ENCODE measurements at places on chromosomes 7 and 10.

DNA sequence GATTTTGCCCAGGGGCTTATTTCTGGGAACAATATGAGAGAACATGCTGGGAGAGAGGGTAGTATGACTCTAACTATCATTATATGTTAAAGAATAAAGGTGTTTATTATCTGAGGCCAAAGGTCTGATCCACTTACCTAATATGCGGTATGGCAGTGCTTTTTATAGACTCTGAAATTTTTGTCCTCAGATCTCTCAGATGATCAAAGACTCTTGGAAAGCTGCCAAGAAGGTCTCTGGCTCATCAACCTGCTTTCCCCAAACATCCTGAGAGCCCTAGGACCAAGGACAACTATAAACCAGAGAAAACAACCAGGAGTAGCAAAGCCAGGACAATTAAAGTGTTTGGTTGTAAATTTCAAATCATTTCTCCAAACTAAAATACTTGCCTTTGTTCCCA lies 255.7 kb upstream of the LRRN3 start:
- no peak for DNase-seq

DNA sequence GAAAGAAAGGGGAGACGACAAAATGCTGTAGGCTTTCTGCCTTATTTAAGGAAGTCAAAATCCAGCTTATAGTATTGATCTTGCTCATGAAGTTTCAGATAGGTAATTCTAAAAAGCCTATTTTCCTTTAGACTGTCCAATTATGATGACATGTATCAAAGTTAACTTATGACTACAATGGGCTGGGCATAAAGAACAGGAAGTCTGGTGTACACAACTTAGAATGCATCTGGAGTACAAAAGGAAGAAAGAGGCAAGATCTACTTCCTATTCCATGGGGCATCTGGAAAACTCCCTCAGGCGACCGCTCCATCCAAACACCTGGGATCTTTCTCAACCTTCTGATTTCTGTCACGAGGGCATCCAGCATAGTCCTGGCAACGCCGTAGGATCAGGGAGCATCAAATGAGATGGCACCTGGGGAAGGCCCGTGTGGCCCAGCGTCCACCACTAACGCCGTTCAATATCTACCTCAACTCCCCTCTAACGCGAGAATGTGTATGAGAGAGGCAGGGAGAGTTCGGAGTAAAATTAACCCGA lies 512 bp downstream of the FAM24B start:
- DNase-seq: no peak

DNA sequence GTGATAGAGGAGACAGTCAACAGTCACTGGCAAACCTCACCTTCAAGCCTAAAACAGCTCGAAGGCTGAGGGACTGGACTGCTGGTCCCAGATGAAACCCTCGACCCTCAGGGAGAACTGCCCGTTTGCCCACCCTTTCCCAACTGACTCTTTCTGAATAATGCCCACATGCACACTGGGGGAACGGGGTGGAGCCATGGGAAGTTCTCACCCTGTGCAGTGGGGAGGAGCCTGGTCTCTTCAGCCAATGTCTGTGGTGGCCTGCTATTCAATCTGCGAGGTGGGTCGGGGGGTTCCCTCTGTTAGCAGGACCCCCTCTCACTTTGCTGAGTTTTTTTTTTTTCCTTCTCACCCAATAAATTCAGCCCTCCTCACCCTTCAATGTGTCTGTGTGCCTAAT lies 14.5 kb downstream of the TOMM7 start:
- DNase-seq: no peak

- DNase-seq: no peak
These were observed 332.7 kb upstream of the PFKP start for GRCh38 chr10:2734603-2735002.

GRCh38 chr10:12214093-12214492 lies 18.1 kb downstream of the CDC123 start:
- no peak for DNase-seq

DNA sequence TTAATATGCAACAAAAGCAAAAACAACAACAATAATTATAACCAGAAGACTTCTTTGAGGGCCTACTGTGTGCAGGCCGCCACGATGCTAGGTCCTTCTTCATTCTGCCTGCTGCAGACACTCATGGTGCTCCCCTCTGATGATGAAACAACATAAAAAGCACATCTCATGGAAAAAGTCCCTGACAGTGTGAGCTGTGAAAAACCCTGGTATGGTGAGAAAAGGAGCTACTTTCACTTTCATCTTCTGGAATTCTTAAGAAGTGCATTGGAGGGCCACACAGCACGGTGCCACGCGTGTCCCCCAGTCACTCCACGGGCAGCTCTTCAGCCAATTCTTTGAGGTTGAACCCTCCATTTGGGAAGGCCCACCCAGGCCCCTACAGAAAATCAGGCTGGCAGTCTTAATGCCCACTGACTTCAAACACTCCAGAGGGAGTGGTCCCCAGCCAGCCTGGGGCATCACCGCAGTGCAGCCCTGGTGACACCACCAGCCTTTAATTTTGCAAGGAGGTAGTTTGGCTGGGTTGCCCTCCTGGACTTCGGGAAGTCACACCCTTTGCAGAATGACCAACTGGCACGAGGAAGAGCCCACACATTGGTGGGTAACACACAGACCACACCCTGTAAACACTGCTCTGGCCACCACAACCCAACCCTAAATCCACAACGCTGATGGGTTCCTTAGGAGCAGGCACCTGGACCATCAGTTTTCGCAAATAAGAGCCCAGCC lies 7.7 kb downstream of the KCNMA1 start:
- DNase-seq: no peak

GRCh38 chr7:12722136-12722535 lies 34.7 kb downstream of the ARL4A start:
- no peak for DNase-seq

DNA sequence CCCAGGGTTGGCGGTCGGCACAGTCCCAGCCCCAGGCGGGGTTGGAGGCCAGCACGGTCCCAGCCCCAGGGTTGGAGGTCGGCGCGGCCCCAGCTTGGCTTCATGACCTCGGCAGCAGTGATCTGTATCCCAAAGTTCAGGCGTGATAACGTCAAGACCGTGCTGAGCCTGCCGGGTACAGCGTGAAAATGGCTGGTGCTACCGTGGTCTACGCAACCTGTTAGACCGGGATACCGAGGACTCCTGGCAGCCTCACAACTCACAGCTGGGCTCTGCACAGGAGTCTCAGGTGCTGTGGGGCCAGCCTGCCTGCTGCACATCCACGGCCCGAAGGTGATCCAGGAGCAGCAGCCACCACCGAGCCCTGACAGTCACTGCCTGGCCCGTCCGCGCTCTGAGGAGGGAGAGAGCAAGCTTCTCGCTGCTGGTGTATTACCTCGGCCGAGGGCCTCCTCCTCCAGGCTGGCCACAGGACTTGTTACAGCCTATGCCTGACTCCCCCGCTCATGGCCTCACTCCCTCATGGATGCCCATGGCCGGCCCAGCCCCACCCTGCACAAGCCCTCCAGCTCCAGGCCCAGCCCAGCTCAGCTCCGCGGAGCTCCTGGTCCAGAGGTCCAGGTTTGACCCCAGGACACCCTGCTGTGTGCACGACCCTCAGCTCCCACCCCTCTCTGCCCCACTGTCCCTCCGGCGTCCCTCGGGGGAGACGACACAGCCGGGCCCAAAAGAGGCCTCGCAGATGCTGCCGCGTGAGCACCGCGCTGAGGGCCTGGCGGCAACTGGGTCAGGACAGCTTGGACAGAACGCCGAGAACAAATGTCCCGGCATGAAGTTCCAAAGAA lies 156.0 kb downstream of the ELFN1 start:
- no peak for DNase-seq

- DNase-seq: no peak
These were observed 175.3 kb upstream of the KCTD7 start for GRCh38 chr7:66453340-66453739.

GRCh38 chr10:36030516-36030915 lies 388.4 kb upstream of the FZD8 start:
- no peak for DNase-seq

GRCh38 chr10:128981251-128981650 lies 485.8 kb upstream of the MGMT start:
- DNase-seq: no peak

DNA sequence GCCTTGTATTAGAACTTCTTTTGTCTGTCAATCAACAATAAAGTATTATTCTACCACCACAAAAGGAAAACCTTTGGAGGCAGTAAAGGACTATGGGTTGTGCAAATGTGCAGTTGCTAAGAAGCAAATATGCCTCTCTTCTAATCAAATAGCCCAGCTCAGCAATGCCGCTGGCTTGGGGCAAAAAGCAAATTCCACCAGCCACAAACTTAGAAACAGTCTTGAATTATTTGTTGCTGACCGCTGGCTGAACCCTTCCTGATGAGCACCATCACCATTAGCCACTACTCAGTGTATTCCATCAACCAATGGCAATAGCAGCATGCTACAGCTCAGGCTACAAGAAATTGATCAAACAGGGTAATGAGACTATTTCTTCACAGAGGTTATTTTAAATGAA lies 51.0 kb downstream of the SKAP2 start:
- no peak for DNase-seq

GRCh38 chr7:13165854-13166253 lies 478.4 kb downstream of the ARL4A start:
- DNase-seq: no peak

GRCh38 chr10:7310076-7310475 lies 100.8 kb downstream of the SFMBT2 start:
- no peak for DNase-seq

- DNase-seq: no peak
These were observed 5.5 kb downstream of the NOC3L start for GRCh38 chr10:94357193-94357592.

GRCh38 chr10:69438536-69439349 lies 12.5 kb upstream of the TSPAN15 start:
- DNase-seq: no peak

- no peak for DNase-seq
These were observed 320.8 kb downstream of the EXOC4 start for GRCh38 chr7:133573554-133574265.

- DNase-seq: no peak
These were observed 46.3 kb downstream of the HK1 start for GRCh38 chr10:69324583-69324982.

DNA sequence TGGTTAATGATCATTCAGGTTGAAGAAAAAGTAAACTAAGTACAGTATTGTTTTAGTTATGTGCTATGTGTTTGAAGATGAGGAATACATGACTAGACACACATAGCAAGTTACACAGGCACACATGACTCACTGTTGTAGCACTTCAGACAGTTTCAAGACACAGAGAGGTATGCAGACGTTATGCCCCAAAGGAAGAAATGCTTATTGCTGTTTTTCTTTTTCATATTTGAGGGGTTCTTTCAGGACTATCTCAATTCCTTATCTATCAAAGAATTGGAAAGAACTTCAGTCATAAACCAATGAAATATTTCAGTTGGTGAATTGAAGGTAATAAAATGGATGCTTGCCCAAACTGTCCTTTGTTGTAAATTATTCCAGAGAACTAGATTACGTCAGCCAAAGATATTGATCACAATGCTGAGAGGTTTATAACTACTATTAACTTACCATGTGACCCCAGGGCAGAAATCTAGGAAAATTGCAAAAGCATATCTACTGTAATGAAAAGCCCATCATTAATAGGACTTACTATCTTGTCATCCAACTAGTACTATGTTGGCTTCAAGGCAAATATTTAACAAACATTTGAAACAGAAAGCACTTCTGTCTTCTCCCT lies 61.2 kb upstream of the CAPZA2 start:
- no peak for DNase-seq

DNA sequence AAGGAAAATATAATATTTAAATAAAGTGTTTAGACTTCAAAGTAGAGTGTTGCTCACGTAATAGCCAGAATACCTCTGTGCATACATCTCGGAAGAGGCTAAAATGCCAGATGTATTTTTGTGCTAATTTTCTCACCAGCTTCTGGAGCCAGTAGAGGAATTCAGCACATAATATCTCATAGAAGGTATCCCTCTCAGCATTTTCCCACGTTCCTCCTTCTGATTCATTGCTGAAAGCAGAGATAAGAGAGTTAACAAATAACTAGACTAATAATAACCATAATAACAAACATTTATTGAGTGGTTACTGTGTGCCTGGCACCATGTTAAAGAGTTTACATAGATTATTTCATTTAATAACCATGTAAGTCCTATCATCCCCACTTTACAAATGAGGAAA lies 123.6 kb downstream of the VTI1A start:
- no peak for DNase-seq

- DNase-seq: no peak
These were observed 11.5 kb upstream of the MALSU1 start for GRCh38 chr7:23287612-23288011.

DNA sequence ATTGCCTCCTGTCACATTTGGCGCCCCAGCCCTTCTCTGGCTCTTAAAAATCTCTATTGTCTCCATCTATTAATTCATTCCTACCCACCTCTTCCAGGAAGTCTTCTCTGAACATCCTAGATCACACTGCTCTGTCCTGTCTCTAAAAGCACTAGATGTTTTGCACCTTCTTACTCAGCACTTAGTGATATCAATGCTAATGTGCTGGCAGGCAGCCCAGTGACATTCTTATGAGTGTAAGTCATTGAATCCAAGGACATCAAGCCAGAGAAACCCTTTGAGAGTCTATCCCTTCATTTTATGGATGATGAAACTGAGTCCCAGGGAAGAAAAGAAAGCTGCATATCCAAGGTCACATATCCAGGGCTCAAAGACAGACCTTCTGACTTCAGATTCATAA lies 48.3 kb upstream of the PAX2 start:
- DNase-seq: no peak

GRCh38 chr10:94405406-94405805 lies 3.1 kb downstream of the TBC1D12 start:
- no peak for DNase-seq

- no peak for DNase-seq
These were observed 41.1 kb downstream of the ASZ1 start for GRCh38 chr7:117386110-117386706.

DNA sequence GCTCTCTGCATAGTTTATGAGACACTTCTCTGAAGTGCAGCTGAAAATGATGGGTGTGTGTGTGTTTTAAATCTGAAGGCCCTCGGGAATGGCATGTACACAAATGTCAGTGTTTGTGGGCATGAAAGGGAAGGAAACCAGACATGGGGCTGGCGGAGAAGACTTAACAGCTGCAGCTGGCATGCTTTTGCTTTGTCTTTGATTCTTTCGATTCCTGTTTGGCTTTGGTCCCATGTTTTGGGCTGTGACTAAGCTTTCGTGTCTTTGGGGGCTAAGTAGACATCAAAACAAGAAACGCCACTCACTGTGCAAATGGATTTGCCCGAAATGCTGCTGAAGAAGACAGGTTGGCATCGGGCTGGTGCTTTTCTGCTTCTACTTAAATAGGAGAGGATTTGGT lies 179.3 kb downstream of the PFKFB3 start:
- DNase-seq: peak; percentile 60

- peak; percentile 45 for DNase-seq
These were observed 77.6 kb upstream of the EN2 start for GRCh38 chr7:155380221-155380861.

- DNase-seq: no peak
These were observed 60.5 kb upstream of the AGBL3 start for GRCh38 chr7:134925766-134926165.

- peak; percentile 47 for DNase-seq
These were observed 13.7 kb downstream of the INPP5A start for GRCh38 chr10:132551093-132551807.
